ENCODE measurements at places on chromosomes 5 and 9.

DNA sequence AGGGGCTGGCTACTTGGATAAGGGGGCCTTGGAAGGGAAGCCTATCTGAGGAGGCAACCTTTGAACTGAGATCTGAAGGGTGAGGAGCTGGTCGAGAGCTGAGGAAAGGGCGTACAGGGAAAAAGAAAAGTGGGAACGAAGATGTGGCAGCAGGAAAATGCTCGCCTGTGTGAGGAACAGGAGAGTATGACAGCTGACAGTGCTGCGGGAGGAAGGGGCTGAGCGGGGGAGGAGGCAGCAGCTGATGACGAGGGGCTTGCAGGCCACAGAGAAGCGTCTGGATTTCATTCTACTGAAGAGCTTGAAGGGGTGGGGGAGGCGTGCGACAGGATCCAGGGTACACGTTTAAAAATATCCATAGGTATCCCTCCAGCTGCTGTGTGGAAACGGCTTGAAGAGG lies 28.9 kb downstream of the SH3PXD2B start:
- no peak for DNase-seq

GRCh38 chr5:177402271-177403043 lies 2.0 kb upstream of the PFN3 start:
- DNase-seq: peak; percentile 76

GRCh38 chr9:68974431-68974830 lies 39.5 kb downstream of the PRKACG start:
- DNase-seq: no peak

DNA sequence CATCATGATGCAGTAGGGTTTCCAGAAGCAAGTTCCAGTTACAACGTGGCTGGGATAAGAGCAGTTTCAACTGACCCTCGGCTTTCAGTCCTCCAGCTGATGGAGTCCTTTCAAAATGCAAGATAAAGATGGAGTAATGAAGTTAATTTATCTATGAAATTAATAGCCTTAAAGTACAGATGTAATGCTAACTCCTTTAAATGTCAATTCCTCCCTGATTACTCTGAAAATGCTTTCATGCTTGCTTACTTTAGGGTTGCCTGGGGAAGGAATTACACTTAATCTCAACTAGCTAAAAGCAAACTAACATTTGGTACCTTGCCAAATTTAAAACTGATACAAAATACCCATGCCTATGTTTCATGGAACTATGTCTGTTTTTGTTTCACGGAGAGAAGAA lies 178.4 kb downstream of the KIAA0825 start:
- no peak for DNase-seq

- DNase-seq: no peak
Observed at GRCh38 chr5:89120719-89121118, 237.7 kb upstream of the MEF2C start.

GRCh38 chr9:128249558-128249907 lies 26.3 kb downstream of the GOLGA2 start:
- DNase-seq: no peak

- DNase-seq: no peak
Observed at GRCh38 chr5:171904886-171905285, 101.6 kb downstream of the FBXW11 start.

GRCh38 chr5:179158556-179158955 lies 98.4 kb downstream of the ZNF354C start:
- DNase-seq: no peak

DNA sequence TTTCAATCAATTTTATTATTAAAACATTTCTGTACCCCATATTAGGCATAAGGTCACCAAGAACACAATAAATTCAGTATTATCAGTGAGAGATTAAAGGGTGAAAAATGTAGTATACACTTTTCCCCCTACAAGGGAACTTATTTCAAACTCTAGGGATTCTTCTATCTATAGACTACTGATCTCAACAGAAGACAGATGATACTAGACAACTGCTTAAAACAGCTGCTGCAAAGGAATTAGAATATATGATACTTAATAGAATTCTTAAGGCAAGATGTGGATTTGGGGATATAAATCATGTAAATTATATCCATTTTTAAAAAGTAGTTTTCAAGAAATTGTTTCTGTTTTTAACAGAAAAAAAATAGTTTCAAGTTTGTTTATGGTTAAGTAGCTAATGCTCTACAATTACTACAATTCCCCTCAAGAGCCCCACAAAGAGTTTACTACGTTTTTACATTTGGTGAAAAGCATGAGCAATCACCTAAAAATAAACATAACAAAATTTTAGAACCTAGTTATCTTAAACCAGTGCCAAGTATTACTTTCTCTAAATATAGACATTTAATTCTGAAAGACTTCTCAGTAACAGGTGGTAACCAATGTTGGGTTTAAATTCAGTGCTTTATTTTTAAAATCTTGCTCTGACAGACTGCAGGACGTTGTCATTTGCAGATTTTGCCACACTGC lies 6.0 kb downstream of the KIF24 start:
- DNase-seq: no peak

GRCh38 chr9:20476912-20477521 lies 145.3 kb downstream of the MLLT3 start:
- no peak for DNase-seq

DNA sequence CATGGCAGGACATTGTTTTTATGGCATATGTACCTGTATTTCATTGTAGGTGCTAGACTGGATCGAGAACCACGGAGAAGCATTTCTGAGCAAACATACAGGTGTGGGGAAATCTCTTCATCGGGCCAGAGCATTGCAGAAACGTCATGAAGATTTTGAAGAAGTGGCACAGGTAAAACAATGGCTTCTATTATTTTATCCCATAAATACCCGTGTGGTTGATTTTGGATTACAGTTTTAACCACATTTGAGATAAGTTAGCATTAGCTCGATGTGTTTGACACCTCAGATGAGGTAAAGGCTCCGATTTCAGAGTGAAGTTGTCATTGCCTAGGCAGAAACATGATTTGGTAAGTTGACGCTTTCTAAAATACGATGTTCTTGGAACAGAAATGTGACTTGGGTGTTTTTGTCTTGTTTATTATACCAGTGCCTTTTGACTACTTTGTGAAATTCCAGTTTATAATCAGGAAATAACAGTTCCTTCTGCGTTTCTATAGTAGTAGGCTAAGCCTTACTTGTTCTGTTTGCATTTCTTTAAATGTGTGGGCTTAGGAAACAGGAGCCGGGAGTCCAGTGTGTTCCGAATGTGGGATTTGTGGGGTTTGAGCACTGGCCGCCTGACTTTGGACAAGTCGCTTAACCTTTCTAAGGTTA lies 187.7 kb downstream of the TRIO start:
- DNase-seq: no peak

- DNase-seq: no peak
Observed at GRCh38 chr5:179819296-179820126, 1.2 kb upstream of the SQSTM1 start.

GRCh38 chr5:17805227-17805825 lies 171.1 kb downstream of the TAF11L14 start:
- DNase-seq: no peak

DNA sequence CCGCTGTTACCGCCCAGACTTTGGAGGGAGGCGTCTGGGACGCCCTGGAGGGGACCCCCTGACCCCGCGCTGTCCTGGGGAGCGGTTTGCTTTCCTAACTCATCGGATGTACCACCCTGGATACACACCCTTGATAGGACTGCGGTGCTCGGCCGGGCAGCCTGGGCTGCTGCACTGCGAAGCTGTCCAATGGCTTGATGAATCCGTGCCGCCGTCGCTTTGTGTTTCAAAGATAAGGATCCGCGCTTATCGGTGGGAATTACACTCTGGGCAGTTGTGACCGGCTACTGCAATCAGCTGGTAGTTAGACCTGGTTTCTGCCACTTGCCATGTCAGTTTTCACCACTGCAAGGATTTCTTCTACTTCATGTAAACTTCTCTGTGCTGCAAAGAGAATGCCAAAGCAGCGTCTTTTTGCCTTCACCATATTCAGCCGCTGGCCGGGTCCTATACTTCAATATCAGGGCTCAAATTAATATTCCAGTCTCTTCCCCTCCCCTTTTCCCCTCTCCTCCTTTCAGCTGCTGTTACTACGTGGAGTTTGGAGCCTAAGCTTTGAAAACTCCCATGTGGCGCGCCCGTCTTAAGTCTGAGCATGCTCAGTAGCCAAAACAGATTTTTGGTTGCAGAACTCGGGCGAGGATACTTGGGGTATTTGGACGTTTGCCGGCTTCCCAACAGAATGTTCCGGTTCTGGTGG lies 727 bp downstream of the SMAD5 start:
- no peak for DNase-seq

DNA sequence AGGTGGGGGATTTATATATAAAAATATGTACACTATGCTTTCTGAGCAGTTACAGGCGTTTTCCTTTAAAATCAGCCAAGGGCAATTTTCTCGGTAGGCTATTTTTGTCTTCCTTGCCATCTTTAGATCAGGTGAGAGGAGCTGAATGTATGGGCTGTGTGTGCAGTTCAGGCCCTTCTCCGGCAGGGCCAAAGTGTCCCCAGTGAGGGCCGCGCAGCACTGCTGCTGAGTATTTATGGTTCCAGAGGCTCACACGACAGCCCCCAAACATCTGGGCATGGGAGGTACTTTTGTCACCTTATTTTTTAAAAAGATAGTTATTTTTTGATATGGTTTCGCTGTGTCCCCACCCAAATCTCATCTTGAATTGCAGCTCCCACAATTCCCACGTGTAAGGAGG lies 11.5 kb downstream of the GFPT2 start:
- no peak for DNase-seq

GRCh38 chr9:89601306-89601705 lies 3.5 kb upstream of the GADD45G start:
- no peak for DNase-seq

- no peak for DNase-seq
Observed at GRCh38 chr5:140043508-140043872, 391 bp upstream of the NRG2 start.

DNA sequence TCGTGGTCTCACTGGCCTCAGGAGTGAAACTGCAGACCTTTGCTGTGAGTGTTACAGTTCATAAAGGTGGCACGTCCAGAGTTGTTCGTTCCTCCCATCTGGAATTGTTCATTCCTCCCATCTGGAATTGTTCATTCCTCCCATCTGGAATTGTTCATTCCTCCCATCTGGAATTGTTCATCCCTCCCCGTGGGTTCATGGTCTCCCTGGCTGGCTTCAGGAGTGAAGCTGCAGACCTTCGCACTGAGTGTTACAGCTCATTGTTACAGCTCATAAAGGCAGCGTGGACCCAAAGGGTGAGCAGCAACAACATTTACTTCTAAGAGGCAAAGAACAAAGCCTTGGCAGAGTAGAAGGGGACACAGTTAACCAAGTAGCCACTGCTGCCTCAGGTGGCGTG lies 69.1 kb downstream of the GCNT1 start:
- no peak for DNase-seq

DNA sequence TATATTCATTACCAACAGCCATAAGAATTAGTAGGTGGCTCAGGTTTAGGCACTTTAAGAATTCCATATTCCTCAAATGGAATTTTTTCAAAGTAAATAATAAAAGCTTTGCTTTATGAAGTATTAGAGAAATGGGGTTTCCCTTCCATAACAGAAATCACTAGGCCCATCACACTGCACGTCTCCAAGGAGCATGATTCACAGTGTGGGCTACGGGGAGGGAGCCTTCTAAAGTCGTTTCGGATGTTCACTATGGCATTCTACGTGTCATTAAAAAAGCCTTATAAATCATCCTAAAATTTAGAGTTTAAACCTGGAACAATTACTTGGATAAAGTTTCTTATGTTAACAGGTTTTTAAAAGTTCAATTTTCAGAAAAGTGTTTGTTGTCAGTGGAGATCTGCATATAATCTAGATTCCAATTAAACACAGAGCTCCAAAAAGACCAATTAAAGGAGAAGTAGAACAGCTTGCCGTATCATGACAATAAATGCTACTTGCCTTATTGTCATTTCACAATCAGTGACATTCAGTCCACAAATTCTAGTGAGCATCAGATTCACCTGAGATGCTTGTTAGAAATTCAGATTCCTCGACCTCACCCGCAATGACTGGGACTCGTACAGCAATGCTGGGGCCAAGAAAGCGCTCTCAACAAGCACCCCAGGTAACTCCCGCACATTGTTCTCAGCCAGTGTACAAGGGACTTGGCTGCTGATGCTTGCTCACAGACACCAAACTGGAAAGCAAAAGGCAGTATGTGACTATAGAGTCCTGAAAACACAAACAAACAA lies 115.7 kb downstream of the NFIB start:
- DNase-seq: no peak

DNA sequence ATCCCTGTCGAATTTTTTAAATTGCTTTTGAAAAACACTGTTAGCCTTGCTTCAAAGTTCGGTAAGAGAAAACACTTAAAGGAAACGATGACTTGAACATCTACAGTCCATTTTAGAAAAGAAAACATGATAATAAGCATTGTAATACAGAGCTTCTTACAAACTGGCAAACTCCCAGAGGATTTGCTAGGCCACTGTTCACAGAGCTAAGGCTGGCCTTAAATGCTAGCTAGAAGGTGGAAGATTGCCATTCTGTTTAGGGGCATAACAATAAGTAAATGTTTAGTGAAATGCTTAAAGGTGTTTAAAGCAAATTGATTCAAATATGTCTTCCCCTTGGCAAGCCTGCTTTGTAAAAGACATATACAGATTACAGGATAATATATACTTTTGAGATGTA lies 169.6 kb downstream of the TLE4 start:
- no peak for DNase-seq

DNA sequence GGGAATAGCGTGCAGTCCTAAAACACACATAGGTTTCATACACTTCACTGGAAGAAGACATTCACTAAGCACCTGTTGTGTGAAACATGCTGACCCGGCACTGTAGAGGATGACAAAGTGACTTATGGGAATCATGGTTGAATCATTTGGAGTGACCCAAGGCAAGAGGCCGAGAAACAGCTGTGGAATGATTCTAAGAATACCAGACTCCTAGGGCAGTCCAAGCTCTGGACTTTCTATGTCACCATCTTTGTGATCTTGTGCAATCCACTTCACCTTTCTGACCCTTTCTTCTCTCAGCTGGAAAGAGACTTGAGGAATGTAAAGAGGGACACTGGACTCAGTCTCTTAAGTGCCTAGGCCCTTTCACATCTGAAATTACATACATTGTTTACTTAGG lies 13.1 kb downstream of the MSANTD3 start:
- no peak for DNase-seq

- DNase-seq: no peak
Observed at GRCh38 chr5:35651002-35651756, 33.5 kb downstream of the SPEF2 start.

- DNase-seq: no peak
Observed at GRCh38 chr5:139569270-139569955, 8.3 kb downstream of the UBE2D2 start.

- DNase-seq: no peak
Observed at GRCh38 chr9:35998333-35998732, 38.4 kb upstream of the RECK start.

- no peak for DNase-seq
Observed at GRCh38 chr5:9421884-9422283, 124.0 kb downstream of the SEMA5A start.
